T-helper 17 cell (primary cell): ENCODE measurements at places on chromosomes 11 and 22.
A peak's percentile ranks its signal among the peaks of the same experiment; 100 is the strongest.

DNA sequence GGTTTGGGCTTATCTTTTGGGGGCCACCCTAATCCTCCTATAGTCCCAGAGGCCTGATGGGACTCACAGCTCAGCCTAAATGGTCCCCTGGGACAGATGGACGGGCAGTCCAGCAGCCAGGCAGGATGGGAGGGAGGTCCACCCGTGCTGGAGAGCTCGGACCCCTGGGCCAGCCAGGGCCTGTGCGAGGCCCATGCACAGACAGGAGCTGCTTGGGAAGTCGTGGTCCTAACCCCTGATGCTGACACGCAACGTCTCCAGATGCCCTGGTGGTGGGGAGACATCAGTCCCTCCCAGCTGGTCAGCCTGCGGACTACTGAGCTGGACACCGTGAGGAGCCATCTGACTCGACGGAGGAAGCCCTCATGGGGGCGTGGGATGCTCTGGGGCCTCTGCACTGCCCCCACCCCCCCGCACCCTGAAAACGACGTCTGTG, 31.2 kb upstream of the MUC5AC start:
- no peak for DNase-seq

- DNase-seq, result no peak
These were observed 376.7 kb upstream of the RAG2 start for GRCh38 chr11:36974771-36975170.

- no peak for DNase-seq
These were observed 55.7 kb upstream of the EIF3D start for GRCh38 chr22:36584666-36585065.

GRCh38 chr11:64249563-64250414, 1.5 kb upstream of the PLCB3 start:
- no peak for DNase-seq

GRCh38 chr11:134024420-134025081, 44.3 kb upstream of the JAM3 start:
- DNase-seq, result no peak

- no peak for DNase-seq
These were observed 51.4 kb upstream of the ANO1 start for GRCh38 chr11:70026726-70027125.

- DNase-seq, result no peak
These were observed 10.1 kb upstream of the DCPS start for GRCh38 chr11:126293726-126294125.

GRCh38 chr11:29024386-29024785, 916.2 kb downstream of the METTL15 start:
- no peak for DNase-seq

- no peak for DNase-seq
These were observed 51.3 kb downstream of the FBLN1 start for GRCh38 chr22:45554040-45554406.

DNA sequence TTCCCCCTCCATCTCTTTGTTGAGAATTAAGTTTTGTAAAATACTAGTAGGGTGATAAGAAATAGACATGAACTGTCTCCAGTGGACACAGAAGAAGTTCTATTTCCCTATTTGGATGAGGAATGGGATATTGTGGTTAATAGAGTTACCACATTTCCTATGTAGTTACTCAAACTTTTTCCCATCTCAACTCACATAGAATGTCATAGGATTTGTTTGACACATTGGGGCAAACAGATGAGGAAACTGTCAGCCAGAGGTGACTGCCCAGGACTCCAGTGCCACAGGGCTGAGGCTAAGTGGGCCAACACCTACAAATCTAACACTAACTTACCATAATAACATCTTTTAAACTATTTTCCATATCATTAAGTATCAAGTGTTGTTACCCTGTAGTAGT, 58.3 kb downstream of the CCDC83 start:
- no peak for DNase-seq

GRCh38 chr11:91158891-91159537, 936.2 kb upstream of the CHORDC1 start:
- no peak for DNase-seq

DNA sequence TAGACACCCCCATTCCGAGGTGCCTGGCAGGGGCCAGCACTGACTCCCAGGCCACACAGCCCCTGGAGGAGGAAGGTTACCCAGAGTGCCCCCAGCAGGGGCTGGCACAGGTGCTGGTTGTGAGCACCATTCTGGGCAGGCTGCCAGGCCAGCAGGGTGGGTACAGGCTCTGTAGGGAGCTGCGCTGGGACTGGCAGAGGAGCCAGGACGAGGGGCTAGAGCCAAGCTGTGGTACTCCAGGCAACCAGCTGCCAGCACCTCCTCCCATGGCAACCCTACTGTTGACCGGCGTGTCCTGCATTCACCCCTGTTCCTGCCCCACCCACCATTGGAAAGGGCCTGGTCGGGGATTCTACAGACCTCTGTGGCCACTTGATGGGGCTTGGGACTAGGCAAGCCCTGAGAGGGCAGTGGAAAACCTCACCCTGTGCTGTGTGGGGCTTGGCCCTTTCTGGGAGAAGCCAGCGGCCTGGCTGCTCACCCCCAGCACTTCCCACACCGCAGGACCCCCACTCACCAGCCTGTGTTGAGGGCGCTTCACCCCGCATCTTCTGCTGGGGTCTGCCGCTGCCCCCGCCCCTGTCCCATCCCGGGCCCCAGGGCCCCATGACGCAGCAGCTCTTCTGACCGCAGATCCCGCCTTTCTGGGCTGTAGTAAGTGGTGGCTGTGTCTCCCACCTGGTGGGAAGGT, 1.9 kb downstream of the CLDN5 start:
- no peak for DNase-seq

- DNase-seq, result peak; percentile 48
These were observed 966 bp downstream of the AHNAK start for GRCh38 chr11:62545437-62546243.

DNA sequence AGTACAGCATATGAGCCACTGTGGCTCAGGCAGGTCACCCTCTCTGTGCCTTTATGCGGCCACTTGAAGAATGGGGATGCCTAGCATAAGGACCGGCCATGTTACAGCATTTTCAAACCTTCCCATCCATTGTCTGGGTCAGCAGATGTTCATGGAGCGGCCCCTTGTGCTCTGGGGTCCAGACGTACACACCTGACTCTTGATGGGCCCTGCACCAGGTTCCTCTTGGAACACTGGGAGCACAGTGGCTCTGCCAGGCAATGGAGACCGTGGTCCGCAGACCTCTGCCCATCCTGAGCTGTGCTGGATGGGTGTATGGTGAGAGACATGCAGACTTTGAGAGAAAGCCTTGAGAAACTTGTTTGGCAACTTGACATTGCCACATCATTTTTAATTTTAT, 9.8 kb downstream of the PRDM11 start:
- DNase-seq, result no peak

- no peak for DNase-seq
These were observed 9.6 kb upstream of the TMEM184B start for GRCh38 chr22:38282397-38282796.

- no peak for DNase-seq
These were observed 321.6 kb upstream of the TENM4 start for GRCh38 chr11:79762279-79762921.

- peak; percentile 49 for DNase-seq
These were observed at the start of gene BMAL1 for GRCh38 chr11:13277768-13278608. BMAL1 (plus strand) TSS chr11:13277790; CDS start chr11:13354309, 76,519 bp downstream.

GRCh38 chr22:24951942-24952836, at the start of gene KIAA1671:
KIAA1671 (plus strand) TSS chr22:24952716; CDS start chr22:25028000, 75,284 bp downstream.
- peak; percentile 81 for DNase-seq

- no peak for DNase-seq
These were observed 119.8 kb upstream of the SORL1-AS1 start for GRCh38 chr11:121572571-121573059.
